Tongue (tissue), 3 donors: ENCODE measurements at places on chromosomes 6 and 20.

- DNase-seq: no peak
Observed at GRCh38 chr6:33757906-33758305, 11.2 kb upstream of the IP6K3 start.

DNA sequence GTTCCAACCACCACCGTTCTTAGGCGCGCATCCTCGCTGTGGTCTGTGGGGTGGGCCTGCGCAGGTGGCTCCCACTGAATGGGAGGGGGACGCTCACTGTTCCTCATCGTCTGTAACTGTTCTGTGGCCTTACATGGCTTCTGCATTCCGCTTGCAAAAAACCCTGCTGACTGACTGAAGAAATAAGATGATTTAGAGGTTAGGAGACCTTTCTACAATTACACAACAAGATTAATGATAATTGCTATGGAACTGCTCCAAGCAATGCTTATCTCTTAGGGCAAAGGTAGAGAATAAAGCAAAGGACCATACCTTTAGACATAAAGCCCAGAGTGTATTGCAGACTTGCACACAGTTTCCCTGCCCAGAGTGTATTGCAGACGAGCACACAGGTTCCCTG is 14.4 kb upstream of the DACT2 start:
- DNase-seq: no peak

- DNase-seq: no peak
Observed at GRCh38 chr6:143642403-143642802, 35.4 kb upstream of the PHACTR2 start.

GRCh38 chr6:31620586-31621319 is at the start of gene PRRC2A:
Gene PRRC2A, plus strand, starts transcription at chr6:31620715. Its CDS starts 2,075 bp downstream, at chr6:31622790.
- DNase-seq: peak; percentile 90
